Glomerular endothelial cell (primary cell): ENCODE measurements at places on chromosomes 3 and 15. TPM values are rescaled to one million over a fixed set of nuclear protein-coding genes. Genes with fewer than 3 reads are reported as not detected.

Gene ADCY5
- not detected in 2 replicates for total RNA-seq

Gene OR5K2
- total RNA-seq: not detected in 2 replicates

Gene ZSCAN2
- total RNA-seq: 11.7 and 20.7 TPM in 2 replicates

GRCh38 chr15:74022706-74023470 lies 28.4 kb downstream of the PML start:
- no peak for DNase-seq

DNA sequence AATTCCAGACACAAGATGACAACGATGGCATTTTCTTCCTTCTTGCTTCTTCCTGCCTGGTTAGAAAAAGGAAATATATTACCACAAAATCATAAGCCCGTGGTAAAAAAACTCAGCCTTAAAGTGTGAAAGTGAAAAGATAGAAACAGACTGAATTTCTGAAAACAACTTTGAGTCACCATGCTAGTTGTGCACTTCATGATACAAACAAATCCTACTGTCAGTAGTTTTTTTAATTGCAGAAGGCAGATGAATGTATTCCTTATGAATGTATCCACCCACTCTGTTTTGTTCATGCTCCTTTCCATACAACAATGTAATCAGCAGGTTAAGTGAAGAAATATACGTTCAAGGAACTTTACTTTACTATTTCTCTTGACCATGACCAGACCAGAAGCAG lies 1144.7 kb downstream of the OTOL1 start:
- no peak for DNase-seq

DNA sequence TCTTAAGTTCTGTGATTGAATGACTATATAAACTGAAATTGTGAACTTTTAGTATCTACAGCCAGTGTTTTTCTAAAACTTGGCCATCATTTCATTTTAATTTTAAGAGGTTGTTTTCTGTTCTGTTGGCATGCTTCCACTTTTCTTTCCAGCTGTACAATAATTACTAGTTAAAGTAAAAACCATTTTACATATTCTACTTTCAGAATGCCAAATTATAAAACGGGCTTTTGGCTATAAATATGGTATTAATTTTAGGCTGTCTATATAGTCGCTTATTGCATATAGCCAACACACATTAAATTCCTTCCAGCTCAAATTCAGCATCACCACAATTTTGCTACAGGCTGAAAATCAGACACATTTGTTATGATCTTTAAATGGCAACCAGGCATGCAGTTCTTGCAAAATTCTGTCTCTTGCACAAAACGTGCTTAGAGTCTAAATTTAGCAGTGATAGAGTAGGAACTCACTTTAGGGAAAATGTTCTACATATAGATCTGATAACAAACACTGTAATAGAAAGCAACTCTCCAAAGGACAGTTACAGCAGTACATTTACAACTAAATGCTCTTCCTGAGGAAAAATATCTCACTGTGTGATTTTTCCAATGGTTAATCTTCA lies 81.1 kb downstream of the BTD start:
- no peak for DNase-seq

Gene XRN1
- 30.9 and 47.5 TPM in 2 replicates for total RNA-seq

Gene CCR4
- total RNA-seq: 0.64 and 0.78 TPM in 2 replicates
